HT1080 (cell line): ENCODE measurements at places on chromosomes 3 and 15. TPM values are rescaled to one million over a fixed set of nuclear protein-coding genes. Genes with fewer than 3 reads are reported as not detected.

DNA sequence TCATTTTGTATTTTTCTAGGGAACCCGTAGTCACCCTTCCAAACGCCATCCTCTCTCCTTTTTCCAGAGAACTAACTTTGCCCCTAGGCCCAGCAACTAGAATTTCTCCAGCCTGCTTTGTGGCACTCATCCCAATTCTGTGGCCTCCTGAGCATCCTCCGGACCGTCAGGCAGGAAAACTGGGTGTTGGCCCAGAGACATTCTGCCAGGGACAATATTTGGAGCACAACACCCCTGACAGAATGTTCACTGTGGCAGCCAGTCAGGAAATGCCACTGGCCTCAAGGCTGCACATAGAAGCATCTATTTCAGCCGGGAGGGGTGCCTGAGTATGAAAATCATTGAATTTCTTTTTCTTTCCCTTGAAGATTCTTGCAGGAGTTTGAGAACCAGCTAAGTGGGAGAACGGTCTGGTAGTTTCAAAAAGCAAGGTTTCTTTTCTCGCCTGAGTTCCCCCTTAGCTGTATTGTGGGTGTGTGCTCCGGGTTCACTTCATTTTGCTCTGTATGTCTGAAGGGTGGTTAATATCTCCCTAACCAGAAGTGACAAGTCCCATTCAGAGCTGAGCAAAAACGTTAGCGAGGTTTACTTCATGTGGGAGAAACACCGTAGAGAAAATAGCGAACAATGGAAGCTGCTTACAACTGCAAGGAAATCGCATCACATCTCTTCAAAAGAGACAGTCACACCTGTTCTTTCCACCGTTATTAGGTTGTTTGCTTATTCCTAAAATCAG is 108.1 kb upstream of the TPM1 start:
- no peak for DNase-seq

DNA sequence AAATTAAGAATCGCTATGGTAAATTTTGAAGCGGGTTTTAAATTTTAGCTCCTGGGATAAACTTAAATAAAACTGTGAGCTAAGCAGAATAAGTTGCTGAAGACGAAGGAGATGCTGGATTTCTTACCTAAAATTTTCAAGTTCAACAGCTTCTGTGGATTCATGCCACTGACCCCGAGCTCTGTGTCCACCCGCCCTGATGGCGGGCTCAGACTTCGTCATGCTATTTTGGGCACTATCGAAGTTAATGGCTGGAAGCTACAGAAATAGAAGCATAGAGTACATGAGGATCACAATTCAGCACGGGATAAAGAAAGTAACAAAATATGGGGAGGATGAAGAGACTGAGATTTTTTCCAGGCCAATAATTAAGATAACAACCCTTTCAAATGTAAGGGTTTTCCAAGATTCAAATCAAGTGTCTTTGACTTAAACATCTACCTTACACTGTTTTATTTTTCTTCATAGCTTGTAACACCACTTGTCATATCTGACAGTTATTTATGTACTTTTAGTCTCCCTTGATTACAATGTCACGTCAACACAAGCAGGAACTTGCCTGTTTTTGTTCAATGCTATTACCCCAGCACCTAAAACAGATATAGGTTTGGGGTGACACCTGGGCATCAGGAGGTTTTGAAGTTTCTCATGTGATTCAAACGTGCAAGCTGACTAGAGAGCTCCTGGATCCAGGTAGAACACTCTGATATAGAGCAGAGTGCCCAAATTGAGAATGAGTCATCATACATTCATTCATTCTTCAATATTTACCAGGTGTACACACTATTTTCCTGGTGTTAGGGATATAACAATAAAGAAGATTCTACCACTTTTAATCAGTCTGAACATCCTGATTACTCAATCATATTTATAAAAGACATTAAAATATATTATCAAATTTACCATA is 23.0 kb downstream of the NEK10 start:
- DNase-seq = no peak

GRCh38 chr3:98460220-98460619 is 2.8 kb upstream of the OR5K1 start:
- no peak for DNase-seq

DNA sequence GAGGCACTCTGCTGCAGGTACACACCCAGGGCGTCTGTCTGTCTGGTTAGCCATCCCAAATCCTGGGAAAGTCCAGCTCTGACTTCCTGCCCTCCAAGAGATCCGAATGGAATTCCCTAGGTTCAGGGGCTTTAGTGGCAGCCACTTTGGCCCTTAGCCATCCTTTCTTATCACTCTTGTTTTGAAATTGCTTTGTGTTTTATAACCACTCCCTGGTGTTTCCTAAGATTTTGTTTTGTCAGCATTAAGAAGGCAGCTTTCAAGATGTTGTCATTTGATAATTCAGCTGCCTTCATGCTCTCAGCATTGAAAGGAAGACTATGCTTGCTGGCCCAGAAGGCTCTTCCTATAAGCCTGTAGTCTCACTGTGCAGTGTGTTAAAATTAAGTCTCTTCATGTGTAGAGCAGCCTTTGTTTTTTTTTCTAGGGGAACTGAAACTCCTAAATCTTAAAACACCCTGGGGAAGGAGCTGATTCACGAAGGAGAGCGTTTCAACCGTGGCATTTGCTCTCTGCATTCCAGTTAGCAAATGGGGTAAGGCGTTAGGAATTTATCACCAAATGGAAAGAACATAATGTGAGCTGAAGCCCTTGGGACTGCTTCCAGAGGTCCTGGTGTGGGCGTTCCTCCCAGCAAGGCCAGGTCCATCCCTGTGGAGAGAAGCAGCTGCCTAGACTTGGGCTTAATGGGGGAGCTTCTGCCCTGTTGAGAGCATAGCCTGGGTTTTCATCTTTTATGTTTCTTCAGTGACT is 14.2 kb upstream of the CLEC3B start:
- DNase-seq = no peak

GRCh38 chr3:141476033-141476432 is 10.8 kb upstream of the RASA2 start:
- DNase-seq = peak; percentile 40

GRCh38 chr3:175457301-175457700 is 598.2 kb downstream of the NAALADL2 start:
- DNase-seq = no peak

DNA sequence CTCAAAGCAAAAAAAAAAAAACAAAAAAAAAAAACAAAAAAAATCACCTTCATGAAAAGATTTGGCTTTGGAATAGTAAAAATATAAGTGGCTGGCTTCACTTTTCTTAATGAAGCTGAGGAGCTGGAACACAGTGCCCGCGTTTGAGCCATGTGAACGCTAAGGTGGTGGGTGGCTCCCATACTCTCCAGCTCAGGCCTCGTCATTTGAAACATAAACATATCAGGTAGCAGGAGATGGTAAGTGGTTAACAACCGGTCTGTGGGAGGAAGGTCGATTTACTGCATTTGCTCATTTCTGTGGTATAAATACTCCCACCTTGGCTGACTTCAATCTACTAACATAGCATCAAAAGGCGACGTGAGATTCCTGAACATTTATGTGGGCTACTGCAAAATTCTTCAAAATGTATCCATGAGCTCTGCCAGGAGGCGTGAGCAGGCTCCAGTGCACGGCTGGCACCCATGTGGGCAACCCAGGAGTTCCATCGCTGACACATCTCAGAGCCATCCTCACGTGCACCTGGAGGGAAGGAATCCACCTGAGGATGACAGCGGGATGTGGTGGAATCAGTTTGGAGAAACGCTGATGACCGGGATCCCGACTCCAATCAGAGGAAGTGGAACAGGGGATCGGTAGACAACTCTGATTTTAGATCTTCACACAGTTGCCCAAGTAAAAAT is 157.6 kb downstream of the ATP10A start:
- no peak for DNase-seq

- peak; percentile 48 for DNase-seq
Measured at GRCh38 chr15:65791335-65792137, 557 bp downstream of the DENND4A start.

DNA sequence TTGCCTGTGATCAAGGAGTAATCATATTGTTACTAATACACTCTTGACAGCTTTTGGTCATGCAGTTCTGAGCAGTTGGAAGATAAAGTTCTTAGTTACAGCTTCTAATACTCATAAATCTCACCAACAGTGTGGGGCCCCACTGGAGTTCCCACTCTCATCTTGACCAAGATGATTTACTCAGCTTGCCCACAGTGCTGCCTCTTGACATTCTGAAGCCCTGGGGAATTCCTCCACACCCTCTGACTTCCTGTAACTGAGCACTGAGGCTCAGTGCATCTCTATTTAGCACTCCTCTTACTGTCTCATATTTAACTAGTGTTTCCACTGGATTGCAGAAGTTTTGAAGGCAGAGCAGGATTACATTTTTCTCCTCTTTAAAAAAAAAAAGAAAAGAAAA is 1.9 kb upstream of the ARL6IP5 start:
- peak; percentile 69 for DNase-seq

GRCh38 chr3:71494212-71494611 is 89.3 kb downstream of the FOXP1 start:
- no peak for DNase-seq

- DNase-seq = no peak
Measured at GRCh38 chr3:9098716-9099675, 135.7 kb upstream of the RAD18 start.

DNA sequence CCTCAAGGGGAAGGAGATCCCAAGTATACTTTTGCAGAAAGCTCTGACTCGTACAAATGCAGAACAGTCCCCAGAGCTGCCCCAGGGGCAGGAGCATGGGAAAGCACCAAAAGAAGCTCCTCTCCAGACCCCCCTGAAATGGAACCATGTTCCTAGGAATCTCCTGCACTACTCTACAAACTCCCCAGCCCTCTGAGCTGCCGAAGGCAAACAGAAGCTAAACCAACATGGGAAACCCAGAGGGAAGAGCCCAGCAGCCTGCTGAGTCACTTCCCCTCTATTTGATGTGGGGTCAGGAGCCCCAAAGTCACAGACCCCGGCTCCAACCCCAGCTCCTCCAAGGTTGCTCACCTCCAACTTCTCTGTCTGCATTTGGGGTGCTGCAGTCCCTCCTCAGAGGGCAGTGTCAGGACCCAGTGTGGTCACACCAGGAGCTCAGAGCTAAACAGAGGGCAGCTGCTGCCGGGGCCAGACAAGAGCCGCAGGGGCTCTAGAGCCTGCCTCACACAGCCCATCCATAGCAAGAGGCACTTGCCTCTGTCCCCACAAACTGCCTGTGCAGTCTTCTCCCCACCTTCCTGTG is 3.8 kb upstream of the PLXNA1 start:
- DNase-seq = peak; percentile 75

GRCh38 chr3:9239680-9240079 is 9.8 kb downstream of the SRGAP3 start:
- DNase-seq = no peak

DNA sequence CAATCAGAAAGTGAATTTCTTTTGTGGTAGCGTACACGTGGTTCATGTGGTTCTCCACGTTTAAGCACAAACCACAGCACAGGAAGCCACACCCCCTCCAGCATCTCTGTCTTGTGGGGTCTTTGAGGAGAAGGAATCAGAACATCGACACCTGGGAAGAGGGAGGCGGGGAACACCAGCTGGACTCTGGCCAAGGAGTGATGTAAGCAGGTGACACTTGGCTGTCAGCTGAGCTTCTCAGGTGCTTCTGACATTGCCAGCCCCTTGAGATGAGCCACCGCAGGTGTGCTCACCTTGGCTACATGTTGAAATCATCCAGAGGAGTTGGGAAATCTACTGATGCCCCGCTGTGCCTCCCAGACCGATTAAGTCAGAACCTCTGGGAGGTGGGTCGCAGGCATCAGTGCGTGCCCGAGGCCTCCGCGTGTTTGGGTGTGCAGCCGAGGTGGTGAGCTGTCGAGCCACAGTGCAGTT is 85.0 kb downstream of the FAM81A start:
- no peak for DNase-seq

GRCh38 chr15:47778263-47778770 is 61.0 kb downstream of the SEMA6D start:
- DNase-seq = no peak

Gene CYP1A2
- total RNA-seq = not detected in 2 replicates

Gene AHSG
- 0.32 TPM in 1 of 2 replicates, not detected in the other for total RNA-seq

Gene TMCC1
- total RNA-seq = 16.2 and 20.8 TPM in 2 replicates

Gene ZPLD1
- total RNA-seq = 0.11 and 0.23 TPM in 2 replicates
